ENCODE measurements at places on chromosomes 1 and 21.

GRCh38 chr1:118992868-118993699, 4.9 kb upstream of the TBX15 start:
- DNase-seq, result no peak

GRCh38 chr1:41927118-41927517, 8.4 kb upstream of the HIVEP3 start:
- DNase-seq, result no peak

- DNase-seq, result no peak
Measured at GRCh38 chr1:234781241-234782065, 171.5 kb upstream of the IRF2BP2 start.

GRCh38 chr1:199272139-199272544, 633.3 kb downstream of the PTPRC start:
- no peak for DNase-seq

DNA sequence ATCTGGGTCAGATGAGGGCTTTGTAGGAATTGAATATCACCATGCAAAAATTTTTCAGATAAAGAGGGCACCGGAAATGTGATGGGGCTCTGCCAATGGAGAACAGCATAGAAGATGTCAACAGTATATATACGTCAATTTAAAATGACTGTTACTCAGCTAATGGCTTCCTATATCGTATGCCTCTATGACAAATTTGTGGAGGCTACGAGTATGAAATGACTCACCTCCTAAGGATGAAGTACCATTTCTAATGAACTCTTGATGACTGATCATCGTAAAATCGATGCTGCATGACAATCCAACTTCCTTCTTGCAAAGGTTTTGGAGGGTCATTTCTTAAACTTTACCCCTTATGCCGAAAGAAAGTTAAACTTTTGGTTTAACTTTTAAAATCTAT, 450.3 kb upstream of the ZP4 start:
- DNase-seq, result no peak

DNA sequence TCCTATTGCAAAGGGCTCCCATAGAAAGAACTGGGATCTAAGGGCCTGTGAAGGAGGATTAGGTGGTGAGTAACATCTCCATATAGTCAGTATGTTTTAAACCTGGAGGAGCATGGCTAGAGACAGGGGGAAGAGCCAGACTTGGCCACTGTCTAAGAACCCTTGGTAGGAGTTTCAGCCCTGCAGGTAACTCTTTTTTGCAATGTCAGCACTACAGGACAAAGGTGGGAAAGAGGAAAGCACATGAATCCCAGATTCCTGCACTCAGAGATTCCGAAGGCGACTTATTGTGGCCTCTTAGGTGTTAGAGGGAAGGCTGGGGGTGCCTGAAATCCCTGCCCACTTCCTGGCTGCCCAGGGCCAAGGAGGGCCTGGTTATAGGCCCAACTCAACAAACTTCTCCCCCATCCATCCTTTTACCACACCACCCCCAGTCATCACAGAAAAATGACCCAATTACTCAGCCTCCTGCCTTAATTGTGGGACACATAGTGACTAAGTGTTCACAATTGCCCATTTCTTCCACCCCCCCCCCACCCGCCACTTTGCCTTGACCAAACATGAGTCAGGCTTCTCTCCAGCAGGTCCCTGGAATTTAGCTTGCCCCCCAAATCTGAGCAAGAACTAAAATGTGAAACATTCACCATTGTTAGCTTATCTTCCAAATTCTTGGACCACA, 1.9 kb upstream of the NTNG1 start:
- DNase-seq, result no peak

- DNase-seq, result no peak
Measured at GRCh38 chr1:217268058-217268457, 362.8 kb downstream of the GPATCH2 start.

GRCh38 chr1:180309338-180309737, 79.3 kb downstream of the LHX4 start:
- DNase-seq, result no peak

DNA sequence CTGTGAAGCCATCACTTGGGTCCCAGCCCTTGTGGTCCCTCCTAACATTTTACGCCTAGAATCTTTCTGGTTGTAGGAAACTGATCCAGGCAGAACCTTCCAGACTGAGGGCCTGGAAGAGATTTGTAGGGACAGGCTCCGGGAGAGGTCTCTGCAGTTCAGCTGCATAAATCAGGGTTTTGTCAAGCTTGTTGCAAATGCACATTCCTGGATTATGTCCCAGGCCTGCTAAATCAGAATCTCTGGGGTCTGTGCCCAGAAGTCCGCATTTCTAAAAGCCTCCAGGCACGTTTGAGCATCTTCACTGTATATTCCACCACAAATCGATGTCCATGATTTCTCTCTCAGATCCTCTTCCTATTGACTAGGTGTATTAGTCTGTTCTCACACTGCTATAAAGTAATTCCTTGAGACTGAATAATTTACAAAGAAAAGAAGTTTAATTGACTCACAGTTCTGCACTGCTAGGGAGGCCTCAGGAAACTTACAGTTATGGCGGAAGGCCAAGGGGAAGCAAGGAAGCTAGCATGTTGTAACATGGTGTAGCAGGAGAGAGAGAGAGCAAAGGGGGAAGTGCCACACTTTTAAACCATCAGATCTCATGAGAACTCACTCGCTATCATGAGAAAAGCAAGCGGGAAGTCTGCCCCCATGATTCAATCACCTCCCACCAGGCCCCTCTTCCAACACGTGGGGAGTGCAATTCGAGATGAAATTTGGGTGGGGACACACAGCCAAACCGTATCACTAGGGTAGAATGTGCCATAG, 1.2 kb upstream of the FHAD1 start:
- DNase-seq, result no peak

DNA sequence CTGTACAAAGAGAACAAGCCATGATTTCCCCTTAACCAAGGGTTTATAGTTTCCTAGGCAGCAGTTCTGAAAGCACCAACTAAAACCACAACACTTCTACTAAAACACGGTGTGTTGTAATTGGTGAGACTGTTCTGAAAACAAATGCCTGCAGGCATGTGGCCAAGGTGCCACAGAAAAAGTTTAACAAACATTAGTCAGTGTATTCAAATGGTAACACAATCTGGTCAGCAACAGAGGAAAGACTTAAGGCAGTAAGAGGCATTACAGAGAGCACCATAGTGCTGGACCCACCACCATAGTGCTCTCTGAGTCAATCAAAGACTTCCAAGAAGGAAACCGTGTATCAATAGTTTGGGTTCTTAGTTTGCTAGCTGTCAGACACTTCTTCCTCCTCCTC, 16.7 kb downstream of the SNIP1 start:
- no peak for DNase-seq

DNA sequence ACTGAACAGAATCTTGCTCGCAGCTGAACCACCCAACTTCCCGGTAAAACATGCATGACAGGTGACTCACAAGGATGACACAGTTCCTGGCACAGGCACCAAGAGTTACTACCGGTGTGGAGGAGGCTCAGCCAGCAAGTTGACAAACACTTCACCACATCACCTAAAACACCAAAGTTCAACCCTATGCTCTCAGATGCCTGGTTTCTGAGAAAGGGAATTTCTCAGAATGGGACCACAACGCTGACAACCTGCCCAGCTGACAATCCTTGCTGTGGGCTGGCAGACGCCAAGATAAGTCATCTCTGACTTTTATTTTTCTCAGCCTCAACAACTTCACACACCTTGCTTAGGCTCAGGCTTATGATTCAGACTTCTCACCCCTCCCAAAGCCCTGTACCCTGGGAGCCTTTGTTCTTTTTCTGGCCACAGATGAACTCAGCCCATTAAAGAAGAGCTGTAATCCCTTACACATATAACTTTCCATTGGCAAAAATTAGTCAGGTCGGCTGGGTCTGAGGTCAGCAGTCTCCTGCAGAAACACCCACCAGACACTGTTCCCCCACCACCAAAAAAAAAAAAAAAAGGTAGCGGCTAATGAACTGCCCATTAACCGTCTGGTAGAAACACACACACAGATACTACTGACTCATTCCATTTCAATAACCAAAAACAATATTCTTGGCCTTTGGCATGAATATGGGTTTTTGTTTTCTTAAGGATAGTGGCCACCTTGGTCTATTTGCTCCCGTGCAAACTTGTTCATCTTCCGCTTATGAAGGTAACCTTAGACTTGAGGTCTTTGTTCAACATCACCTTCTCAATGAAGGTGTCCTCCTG, 10.8 kb upstream of the TIAM1 start:
- DNase-seq, result peak; percentile 90

DNA sequence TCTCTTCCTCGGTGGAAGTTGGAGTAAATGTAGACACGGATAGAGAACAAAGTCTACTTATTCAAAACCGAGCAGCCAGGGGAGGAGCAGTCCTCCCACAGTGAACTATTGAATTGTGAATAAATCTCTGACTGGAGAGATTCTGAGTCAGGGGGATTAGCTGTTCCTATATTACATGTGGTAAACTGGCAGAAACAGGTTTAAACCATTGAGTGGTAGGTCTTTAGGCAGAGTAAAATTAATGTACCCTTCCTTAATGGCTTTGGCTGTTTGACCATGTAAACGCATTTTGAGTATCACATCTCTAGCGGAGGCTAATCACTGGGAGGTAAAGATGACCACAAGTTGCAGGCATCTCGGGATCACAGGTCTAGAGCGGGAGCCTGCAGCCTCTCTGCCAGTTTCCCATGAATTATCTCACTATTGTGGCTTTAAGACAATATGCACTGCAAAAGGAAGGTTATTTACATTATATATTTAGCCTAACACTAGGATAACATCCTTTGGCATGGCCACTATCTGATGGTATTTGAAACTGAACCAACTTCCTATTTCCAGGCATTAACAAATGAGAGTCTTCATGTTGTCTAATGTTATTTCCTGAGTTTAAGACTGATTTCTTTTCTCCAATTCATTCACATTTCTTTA, 7.9 kb upstream of the DISC1 start:
- DNase-seq, result no peak

DNA sequence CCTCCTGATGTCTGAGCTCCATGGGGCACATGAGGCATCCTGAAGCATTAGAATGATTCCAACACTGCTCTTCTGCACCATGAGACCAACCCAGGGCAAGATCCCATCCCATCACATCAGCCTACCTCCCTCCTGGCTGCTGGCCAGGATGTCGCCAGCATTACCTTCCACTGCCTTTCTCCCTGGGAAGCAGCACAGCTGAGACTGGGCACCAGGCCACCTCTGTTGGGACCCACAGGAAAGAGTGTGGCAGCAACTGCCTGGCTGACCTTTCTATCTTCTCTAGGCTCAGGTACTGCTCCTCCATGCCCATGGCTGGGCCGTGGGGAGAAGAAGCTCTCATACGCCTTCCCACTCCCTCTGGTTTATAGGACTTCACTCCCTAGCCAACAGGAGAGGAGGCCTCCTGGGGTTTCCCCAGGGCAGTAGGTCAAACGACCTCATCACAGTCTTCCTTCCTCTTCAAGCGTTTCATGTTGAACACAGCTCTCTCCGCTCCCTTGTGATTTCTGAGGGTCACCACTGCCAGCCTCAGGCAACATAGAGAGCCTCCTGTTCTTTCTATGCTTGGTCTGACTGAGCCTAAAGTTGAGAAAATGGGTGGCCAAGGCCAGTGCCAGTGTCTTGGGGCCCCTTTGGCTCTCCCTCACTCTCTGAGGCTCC, 11.1 kb upstream of the RASSF5 start:
- DNase-seq, result no peak

DNA sequence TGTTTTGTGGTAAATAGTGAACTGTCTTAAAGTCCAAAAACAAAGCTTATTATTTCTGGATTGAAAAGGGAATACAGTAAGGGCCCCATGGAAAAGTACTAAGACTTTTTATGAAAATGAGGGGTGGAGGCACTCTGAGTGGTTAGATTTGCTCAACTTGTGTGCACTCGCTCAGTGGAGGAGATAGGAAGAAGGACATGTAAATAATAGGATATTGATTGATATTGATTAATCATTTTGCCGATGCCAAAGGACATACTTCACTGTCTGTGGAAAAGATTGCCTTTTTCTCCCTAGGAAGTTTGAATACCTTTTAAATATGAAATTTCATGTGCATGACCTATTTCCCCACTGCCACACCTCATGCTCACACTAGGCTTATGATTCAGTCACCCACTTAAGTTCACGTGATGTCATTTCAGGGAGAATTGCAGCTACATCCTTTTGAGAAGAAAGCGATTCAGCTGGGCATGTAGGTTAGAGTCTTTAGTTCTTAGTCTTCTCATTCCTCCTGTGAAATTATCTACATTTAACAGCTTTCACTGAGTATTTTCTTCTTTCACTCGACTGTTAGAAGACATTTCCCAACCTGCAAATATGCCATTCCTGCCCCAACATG, 5.0 kb downstream of the MTR start:
- DNase-seq, result no peak

GRCh38 chr1:197066719-197067456, at the start of gene F13B:
TSS of gene F13B (minus strand) at chr1:197067260. CDS start at chr1:197067223, 37 bp downstream.
- DNase-seq, result no peak

GRCh38 chr1:118785246-118785645, 202.9 kb downstream of the TBX15 start:
- no peak for DNase-seq

- no peak for DNase-seq
Measured at GRCh38 chr1:145937436-145937835, 10.2 kb upstream of the RBM8A start.

- no peak for DNase-seq
Measured at GRCh38 chr1:52235646-52236045, 93.8 kb downstream of the ZFYVE9 start.

GRCh38 chr1:64323054-64323453, 119.6 kb downstream of the UBE2U start:
- DNase-seq, result no peak

GRCh38 chr1:36380782-36381181, 4.9 kb downstream of the STK40 start:
- no peak for DNase-seq

DNA sequence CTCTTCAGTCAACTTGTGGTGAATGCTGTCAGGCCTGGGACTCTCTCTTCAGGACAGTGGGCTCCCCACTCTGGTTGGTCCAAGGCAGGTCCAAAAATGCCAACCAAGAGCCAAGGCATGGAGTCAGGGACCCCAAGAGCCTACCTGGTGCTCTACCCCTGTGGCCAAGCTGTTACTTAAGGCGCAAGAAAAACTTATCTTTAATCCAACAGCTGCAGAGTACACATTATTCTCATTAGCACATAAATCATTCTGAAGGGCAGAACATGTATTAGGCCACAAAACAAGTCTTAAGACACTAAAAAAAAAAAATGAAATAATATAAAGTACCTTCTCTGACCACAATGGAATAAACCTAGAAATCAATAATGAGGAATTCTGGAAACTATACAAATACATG, 65.7 kb downstream of the FAF1 start:
- DNase-seq, result no peak

DNA sequence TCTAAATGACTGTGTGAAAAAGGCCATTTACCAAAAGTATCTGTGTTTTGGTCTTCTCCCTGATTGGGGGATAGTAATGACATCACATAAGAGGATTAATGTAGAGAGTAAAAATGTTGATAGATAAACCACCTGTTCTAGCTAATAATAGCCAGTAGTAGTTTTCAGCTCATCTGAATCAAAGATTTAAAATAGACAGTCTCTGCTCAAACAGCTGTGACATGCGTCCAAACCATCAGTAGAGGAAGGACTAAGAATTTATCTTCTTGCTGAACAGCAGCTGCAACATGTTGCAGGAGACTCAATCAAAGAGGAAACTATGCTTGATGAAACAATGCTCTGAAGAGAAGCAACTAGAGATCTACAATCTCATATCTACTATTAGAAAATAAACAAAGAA, 21.4 kb downstream of the TMPRSS15 start:
- no peak for DNase-seq

GRCh38 chr1:55059302-55060132, 20.2 kb downstream of the PCSK9 start:
- DNase-seq, result no peak

GRCh38 chr1:27577504-27578188, 26.3 kb downstream of the AHDC1 start:
- DNase-seq, result no peak

Measured in activated effector memory CD4-positive, alpha-beta T cell treated with anti-CD3 and anti-CD28 coated beads, Interleukin-2, amount 50 U/mL, for 16 hours (primary cell).